BJ (cell line): ENCODE measurements at places on chromosomes 3 and 15.

DNA sequence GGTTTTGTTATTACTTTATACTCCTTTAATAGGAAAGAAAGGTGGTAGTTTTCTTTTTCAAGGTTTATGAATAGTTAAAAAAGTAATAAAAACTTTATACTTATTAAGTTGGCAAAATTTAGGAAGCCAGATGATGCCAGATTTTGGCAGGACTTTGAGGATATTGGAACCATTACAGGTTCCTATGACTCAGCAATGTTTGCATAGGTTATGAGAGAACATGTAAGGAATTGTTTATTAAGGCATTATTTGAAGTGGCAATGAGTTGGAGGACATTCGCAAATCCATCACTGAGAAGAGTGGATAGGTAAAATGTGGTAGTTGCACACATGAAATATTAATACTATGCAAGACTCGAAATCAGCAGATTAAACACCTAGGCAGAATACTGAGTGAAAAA is 29.9 kb downstream of the CDAN1 start:
- no peak for DNase-seq

- no peak for DNase-seq
Observed at GRCh38 chr3:38658841-38659240, 9.4 kb upstream of the SCN5A start.

DNA sequence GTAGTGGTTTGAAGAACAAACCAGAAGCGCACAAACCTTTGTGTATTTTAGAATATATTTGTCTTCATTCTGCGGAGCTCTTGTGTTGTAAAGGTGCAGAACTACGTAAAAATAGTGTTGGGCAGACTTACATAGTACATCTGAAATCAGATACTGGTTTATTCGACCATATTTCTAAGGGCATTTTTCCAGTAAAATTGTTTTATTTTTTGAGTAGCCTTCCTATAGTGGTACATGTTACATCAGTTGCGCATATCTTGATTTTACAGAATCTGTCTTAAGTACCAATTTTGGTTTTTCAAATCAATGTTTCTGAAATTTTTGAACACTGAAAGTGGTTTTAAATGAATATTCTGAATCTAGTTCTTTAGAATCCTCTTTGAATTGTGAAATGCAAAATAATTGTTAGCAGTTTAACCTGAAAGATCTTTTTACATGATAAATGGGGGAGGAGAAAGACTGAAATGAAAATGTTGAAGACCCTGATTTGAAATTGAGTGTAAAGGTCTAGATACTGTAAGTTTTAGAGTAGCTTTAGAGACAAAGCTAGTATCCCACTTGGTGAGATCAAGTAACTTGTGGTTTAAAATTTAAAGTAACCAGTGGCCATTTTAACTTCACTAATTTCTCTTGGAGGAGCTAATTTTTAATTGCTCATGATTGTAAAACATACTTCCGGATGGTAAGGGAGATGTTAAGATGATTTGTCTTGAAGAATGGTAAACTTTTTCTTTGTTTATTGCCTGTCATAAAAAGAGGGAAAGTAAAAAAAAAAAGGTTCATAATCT is 15.5 kb upstream of the CHD2 start:
- no peak for DNase-seq

GRCh38 chr3:81958972-81959640 is 197.7 kb upstream of the GBE1 start:
- DNase-seq: peak; percentile 39

- DNase-seq: no peak
Observed at GRCh38 chr3:62888180-62888579, 13.0 kb upstream of the CADPS start.

DNA sequence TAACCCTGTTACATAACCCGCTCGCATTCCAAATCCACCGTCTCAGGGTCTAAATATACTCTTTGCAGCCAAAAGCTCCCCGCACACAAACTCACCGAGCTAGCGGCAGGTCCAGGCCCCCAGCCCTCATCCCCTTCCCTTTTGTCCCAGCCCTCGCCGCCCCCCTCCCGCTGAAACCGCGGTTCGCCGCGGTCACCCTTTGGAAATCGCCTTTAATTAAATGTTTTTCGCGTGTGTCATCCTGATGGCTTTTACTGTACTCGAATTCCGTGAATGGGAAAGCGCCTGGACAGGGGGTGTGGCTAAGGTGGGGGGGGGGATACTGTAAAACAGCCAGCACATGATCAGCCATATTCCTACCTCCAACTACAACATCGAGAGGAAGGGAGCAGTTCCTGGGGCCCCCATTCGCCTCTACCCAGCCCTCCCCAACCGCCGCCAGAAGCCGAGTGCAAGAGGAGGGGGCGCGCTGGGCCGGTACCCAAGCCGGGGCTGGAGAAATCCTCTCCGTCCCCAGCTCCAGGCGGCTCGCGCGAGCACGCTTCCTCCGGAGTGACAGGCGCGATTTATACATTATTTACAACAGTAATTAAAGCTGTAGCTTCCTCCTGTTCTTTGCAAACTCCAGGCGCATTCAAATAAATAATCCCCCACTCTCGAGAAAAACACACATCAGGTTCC is 1.7 kb downstream of the RORA start:
- no peak for DNase-seq

DNA sequence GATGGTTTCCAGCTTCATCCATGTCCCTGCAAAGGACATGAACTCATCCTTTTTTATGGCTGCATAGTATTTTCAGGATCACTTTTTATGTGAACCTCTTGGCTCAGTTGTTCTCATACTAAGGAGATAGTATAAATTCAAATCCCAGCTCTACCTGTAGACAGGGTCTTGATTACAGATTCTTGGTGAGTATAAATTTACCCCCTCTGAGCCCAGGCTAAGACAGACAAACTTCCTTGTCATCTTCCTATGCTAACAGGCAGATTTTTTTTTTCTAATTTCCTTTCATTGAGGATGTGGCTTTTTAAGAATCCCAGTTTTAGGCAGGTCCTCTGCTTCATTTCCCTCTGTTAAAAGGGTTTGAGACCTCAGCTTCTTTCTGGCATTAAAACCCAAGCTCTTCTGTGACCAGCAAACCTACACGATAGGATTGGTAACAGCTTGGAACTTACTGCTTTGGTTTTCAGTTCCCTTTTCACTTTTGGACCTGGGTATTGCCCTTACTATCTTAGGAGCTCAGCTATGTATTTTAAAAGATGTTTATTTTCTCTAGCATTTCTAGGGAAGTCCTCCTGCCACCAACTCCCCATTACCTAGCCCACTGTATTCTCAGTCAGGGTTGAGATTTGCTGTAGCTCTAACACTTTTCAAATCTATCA is 72.5 kb downstream of the VPS8 start:
- no peak for DNase-seq
